Activated naive CD8-positive, alpha-beta T cell treated with anti-CD3 and anti-CD28 coated beads, Interleukin-2, amount 10 ng/mL, durations not matched to agents 7 days and 5 days (primary cell): ENCODE measurements at places on chromosomes 4 and X. TPM values are rescaled to one million over a fixed set of nuclear protein-coding genes. Genes with fewer than 3 reads are reported as not detected.

DNA sequence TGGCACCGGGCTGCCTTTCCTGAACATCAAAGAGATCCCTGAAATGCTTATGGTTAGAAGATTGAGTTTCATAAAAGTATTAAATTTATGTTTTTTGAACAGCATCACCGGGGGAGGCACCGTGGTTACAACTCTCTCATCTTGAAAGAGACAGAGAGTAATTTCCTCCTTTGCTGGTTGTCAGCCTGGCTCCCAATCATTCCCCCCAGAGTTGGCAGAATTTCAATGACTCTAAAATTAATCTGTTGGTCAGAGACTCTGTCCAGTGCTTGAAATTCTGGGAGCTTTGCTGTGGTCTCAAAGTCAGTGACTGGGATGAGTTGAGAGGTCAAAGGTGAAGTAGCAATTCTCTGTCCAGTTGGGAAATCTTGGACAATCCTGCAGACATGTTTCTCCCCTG lies 135.9 kb downstream of the RAB28 start:
- no peak for DNase-seq

DNA sequence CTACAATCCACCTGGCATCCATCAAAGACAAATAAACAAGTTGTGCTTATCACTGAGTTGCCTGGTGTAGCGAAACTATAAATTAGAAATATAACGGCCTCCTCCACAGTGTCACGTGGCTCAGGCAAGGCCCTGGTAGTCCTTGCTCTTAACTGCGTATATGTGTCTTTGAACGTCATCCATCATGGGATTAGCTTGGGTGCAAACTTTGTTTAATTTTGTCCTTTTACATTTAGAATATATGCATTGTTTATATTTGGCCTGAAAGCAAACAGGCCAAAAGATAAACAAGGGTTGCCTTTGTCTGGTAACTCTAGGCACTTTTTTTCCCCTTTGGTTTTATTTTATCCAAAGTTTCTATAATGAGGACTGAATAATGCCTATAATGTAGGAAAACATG lies 184.9 kb downstream of the KIT start:
- no peak for DNase-seq

GRCh38 chr4:55311792-55312488 lies 34.1 kb upstream of the SRD5A3 start:
- no peak for DNase-seq

- DNase-seq, result no peak
Measured at GRCh38 chr4:62394766-62395165, 1194.6 kb downstream of the ADGRL3 start.

- DNase-seq, result no peak
Measured at GRCh38 chrX:15676886-15677285, 12.3 kb upstream of the CLTRN start.

DNA sequence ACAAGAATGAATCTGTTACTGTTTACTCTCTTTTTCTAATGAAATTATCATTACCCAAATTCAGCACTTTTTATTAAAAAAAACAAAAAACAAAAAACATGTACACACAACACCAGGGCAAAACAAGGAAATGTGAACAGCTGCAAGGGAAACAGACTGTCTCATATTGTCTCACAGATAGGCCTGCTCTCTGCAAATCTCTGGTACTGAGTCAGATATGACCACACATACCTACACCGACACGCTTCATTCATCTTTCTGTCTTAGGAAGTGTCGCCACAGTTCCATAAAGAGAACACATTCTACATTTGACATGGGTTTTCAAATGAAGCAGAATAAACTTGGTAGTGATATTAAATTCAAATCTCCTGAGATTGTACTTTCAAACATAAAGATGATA lies 92.2 kb upstream of the GPR34 start:
- no peak for DNase-seq

The S100P gene
- total RNA-seq, result 1.5 TPM

The TLR6 gene
- 4.8 TPM for total RNA-seq

The TMEM156 gene
- total RNA-seq, result 14.0 TPM

The TMEM35A gene
- not detected for total RNA-seq

The NMU gene
- total RNA-seq, result not detected

The SSX4B gene
- not detected for total RNA-seq

The TLR7 gene
- total RNA-seq, result 0.33 TPM

The DMP1 gene
- total RNA-seq, result not detected

The GYG2 gene
- total RNA-seq, result not detected

The RHOH gene
- 187 TPM for total RNA-seq

The PRDM5 gene
- 0.26 TPM for total RNA-seq
